ENCODE measurements at places on chromosomes 1 and 21. TPM values are rescaled to one million over a fixed set of nuclear protein-coding genes. Genes with fewer than 3 reads are reported as not detected.

GRCh38 chr1:32249831-32250525 is 1.1 kb upstream of the LCK start:
- peak; percentile 95 for DNase-seq

ZNF648 gene
- not detected for total RNA-seq

DNA sequence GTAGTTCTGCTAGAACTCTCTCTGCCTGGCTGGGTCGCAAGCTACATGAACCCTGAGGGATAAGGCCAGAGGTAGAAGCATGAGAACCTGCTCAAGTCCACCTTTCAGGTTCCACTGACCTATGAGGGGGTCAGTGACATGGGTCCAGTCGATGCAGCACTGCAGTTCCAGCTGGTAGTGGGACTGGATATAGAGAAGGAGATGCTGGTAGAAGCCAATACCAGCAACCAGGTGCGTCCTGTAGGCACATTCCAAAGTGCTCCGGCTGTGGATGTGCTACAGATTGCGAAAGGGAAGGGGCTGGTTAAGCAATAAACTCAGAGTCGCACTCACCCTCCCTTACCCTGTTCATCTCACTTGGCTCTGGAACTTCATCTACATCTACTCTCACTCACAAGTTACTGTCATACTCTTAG is 5.7 kb downstream of the SMG5 start:
- DNase-seq, result no peak

DNA sequence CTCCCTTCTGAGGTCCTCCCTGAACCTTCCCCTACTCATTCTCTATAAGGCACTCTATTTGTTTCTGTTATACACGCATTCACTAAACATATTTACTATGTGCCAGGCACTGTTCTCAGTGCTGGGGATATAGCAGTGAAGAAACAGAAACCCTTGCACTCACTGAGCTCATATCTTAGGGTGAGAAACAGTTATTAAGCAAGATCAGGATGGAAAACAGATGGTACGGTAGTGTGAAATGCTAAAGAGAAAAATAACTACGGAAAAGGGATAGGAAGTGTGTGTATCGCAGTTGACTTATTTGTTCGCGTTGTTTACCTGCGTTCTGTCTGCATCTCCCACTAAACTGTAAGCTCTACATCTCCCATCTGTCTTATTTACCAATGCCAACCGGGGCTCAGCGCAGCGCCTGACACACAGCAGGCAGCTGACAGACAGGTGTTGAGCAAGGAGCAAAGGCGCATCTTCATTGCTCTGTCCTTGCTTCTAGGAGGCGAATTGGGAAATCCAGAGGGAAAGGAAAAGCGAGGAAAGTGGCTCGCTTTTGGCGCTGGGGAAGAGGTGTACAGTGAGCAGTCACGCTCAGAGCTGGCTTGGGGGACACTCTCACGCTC is 572 bp downstream of the CYB5RL start:
- DNase-seq, result peak; percentile 66

DNA sequence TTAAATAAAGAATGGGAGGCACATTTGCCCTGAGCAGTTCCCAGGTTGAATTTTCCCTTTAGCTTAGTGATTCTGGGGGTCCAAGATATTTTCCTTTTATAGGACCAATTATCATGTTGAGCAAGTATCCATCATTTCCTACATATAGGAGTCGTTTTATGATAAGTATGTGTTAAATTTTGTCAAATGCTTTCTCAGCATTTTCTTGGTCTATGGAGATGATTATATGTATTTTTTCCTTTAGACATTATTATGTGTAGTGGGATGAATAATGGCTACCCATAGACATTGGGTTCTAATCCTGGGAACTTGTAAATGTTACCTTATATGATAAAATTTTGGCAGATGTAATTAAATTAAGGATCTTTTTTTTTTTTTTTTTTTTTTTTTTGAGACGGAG is 128.7 kb downstream of the LMO4 start:
- no peak for DNase-seq

DNA sequence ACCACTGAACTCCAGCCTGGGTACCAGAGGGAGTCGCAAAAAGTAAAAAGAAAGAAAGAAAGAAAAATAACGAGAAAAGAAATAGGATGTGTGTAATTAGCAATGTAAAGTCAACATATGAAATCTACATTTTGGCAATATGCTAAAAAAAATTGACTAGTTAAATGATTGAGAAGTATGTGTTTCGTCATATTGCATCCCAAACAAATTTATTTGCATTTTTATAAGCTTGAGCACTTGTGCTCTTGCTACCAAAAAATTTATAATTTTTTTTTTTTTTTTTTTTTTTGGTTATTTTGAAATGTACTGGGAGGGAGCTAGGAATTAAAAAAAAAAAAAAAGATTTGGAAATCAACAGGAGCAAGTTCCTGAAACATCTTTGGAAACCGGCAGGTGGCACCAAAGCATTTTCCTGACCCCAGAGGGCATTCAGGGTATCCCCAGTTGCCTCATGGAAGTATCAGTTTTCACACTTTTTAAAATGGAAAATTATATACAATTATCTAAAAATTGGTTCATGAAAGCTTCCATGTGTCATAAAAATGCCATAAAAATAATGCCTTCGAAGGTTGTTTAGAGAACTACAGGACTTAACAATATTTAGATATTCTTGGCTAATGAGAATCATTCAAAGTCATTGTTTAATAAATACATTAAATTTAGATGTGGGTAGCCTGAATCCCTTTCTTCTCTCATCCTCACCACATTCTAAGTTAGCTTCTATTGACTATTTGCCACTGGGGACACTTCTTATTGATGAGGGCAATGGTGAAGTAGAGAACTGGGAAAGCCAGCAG is 4.8 kb upstream of the HEATR1 start:
- DNase-seq, result peak; percentile 58

GRCh38 chr1:168466092-168466713 is 77.6 kb downstream of the XCL2 start:
- peak; percentile 75 for DNase-seq

- no peak for DNase-seq
Observed at GRCh38 chr1:108140177-108140576, 60.0 kb downstream of the SLC25A24 start.

LRRIQ3 gene
- 0.17 TPM for total RNA-seq

DNA sequence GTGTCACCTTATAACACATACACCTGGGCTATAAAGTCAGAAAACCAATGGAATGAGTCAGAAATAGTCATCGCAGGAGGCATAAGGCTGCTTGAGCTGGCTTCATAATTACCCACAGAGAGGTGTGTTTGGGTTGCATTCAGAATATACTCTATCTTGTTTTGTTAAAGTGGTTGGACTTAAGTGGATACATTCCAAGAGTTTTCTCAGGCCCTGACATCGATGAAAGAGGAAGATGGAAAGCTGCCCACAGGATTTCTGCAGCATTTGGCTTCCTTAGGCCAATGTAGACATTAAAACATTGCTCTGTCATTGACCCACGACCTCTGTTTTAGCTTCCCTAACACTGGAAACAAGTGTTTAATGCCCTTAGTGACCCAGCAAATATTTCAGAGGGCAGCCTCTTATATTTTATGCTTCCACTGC is 18.6 kb upstream of the BCL10 start:
- DNase-seq, result no peak

DNA sequence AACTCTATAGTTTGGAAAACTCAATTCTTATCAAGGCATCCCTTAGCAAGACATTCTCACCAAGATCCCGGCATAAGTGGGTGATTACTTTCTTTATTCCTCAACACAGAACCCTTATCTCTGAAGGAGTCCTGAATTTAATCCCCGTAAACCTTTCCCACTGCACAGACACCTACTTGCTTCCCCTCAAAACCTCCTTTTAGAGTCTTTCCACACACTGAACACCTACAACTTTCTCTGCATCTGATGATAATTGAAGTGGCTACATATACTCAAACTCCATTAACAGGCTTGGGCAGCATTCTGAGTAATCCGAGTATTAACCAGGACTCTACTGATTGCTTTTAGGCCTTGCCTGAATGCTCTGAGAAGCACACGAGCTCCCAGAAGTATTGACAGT is 23.5 kb downstream of the PALMD start:
- no peak for DNase-seq

DNA sequence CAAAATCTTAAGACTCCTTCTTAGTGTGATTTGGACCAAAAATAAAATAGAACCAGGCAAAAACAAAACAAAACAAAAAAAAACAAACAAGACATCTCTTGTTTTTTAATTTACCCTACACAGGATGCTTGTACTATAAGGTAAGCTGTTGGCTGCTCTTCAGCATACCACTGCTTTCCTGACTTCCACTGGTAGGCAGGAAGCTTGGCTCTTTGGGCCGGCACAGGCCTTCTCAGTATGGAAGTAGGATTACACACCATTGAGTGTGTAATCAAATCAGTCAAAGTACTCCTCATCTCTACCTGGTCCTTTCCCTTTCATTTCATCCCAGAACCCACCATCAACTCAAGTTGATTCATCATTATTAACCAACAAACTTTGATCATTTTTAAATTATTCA is 61.9 kb upstream of the RGS1 start:
- DNase-seq, result no peak

DNA sequence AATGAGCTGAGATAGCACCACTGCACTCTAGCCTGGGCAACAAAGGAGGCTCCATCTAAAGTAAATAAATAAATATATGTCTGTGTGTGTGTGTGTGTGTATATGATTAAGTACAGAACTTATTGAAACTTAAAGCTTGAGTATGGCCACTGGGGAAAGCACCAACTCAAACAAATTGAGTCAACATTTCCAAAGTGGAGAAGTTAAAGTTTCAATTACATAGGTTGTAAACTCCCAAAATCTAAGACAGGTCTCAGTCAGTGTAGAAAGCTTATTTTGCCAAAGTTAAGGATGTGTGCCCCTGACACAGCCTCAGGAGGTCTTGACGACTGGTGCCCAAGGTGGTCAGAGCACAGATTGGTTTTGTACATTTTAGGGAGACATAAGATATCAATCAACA is 458.9 kb upstream of the RGS18 start:
- no peak for DNase-seq

DNA sequence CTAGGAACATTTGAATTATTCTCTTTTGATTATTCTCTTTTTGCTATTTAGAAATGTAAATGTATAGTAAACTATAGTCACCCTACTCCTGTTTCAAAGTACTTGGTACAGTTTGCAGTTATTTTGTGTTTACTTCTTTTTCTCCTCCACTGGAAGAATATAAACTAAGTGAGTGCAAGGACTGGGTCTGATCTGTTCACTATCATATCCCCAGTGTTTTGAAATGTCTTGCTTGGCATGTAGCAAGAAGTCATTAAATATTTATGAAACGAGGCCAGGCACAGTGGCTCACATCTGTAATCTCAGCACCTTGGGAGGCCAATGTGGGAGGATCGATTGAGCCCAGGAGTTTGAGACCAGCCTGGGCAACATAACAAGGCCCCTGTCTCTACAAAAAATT is 35.8 kb upstream of the PODN start:
- DNase-seq, result no peak

DNA sequence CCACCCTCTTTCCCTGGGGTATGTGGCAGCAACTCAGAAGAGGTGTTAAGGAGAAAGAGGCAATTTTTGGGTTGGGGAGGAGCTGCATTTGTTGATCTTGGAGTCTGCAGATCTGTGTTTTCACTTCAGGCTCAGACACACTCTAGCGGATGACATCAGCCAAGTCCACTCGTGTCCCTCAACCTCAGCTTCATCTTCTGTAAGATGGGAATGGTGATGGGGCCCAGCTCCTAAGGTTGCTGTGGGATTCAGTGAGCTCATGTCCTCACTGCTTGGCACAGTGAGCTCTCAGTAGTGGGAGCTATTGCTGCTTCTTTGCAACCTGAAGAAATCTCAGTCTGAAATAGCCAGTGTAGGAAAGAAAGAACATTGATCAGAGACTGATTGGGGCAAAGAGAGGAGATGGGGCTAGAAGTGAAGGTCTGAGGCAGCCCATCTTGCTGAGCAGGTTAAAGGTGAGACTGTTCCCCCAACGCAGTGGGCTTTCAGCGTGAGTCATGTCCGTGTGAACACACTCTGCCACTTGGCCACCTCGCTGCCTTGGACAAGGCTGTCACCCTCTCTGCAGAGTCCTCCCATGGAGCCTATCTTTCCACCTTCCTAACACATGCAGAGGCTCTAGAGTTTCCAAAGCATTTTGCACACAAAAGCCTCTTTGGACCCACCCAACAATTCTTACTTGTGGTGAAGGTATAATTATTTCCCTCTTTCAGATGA is 56.0 kb upstream of the CITED4 start:
- DNase-seq, result no peak

RAB25 gene
- not detected for total RNA-seq

NBPF26 gene
- 6.5 TPM for total RNA-seq

VHLL gene
- total RNA-seq, result 0.54 TPM

DNA sequence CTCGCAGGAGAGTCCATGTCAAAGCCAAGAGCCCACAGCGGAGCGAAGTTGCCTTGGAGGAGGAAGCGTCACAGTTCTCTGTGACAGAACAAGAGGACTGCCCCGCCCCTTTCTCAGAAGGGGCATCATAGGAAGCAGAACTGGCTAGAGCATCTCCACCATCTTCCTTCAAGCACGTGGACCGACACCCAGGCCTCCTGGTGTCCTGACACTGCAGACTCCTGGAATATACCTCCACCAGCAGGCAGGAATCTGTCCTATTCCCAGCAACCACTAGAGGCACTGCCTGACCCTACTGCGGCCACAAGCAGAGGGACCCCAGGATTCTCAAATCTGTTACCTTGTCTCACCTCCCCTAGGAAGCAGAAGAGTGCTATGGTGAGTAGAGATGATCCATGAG is 37.8 kb downstream of the GPA33 start:
- peak; percentile 55 for DNase-seq

DNA sequence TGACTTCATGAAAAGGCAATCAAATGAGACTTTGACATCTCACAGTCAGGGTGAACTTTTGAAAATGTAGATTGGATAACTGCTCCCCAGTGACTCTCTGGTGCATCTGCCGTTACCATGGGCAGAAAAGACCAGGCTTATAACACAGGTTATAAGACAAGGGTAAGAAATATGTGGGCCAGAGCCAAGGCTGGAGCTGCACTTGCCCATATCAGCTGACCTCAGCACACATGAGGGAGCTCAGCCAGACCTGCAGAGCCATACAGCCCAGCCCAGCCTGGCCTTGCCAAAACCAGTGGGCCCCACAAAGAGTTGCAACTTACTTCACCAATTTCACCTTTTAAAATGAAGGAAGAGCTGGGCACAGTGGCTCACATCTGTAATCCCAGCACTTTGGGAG is 11.7 kb upstream of the RGS2 start:
- DNase-seq, result no peak
